Pons (tissue), 1 donor: ENCODE measurements at places on chromosomes 11 and 22.
A peak's percentile ranks its signal among the peaks of the same experiment; 100 is the strongest.

GRCh38 chr22:22748297-22748743 is 103.9 kb downstream of the GGTLC2 start:
- DNase-seq: peak; percentile 61

DNA sequence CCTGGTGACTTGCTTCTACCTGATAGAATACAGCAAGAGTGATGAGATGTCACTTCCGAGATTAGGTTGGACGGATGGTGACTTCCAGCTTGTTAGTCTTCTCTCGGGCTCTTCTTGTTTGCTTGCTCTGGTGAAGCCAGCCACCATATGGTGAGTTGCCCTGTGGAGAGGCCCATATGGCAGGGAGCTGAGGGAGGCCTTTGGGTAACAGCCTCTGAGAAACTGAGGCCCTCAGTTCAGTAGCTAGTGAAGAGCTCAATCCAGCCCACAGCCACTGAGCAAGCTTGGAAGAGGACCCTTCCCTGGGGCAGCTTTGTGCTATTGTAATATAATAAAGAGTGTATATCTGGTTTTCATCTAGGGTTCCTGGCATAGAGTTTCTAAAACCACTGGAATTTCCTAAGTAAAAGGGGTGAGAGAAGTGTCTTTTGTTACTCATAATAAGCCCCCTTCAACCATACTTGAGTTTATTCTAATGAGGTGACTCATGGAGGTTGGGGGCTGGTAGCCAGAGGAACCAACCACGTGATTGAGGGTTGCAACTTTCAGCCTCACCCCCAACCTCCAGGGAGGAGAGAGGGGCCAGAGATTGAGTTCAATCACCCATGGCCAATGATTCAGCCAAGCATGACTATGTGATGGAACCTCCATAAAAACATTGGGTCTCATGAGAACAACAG is 8.0 kb upstream of the TPCN2 start:
- DNase-seq: no peak

DNA sequence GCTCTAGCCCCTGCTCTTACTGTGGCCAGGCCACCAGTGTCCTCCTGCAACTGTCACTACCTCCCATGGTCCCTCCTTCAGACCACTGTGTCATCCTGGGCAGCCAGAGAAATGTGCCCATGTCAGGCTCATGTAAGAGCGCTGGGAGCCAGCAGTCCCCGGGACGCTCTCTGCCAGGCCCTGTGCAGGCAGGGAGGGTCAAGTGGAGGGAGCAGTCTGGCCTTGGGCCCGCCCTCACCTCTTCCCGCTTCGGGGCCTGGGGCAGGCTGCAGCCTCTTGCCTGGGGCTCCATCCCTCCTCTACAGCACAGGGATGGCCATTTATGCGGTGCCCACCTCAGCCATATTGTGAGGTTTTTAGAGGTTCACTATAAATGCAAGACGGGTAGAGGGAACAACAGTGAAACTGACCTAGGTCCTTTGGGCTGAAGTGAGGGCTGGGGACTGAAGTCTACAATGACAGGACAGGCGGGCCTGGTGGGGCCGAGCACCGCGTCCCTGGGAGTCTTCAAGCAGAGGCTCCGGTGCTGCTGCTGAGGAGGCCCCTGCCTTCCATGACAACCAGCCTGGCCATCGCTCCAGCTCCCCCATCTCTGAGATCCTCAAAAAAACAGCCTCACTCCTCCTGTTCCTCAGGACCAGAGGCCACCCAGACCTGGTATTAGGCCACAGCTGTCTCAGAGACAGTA is 54.9 kb upstream of the TTLL12 start:
- no peak for DNase-seq

GRCh38 chr11:36948460-36949127 is 350.6 kb upstream of the RAG2 start:
- DNase-seq: no peak

DNA sequence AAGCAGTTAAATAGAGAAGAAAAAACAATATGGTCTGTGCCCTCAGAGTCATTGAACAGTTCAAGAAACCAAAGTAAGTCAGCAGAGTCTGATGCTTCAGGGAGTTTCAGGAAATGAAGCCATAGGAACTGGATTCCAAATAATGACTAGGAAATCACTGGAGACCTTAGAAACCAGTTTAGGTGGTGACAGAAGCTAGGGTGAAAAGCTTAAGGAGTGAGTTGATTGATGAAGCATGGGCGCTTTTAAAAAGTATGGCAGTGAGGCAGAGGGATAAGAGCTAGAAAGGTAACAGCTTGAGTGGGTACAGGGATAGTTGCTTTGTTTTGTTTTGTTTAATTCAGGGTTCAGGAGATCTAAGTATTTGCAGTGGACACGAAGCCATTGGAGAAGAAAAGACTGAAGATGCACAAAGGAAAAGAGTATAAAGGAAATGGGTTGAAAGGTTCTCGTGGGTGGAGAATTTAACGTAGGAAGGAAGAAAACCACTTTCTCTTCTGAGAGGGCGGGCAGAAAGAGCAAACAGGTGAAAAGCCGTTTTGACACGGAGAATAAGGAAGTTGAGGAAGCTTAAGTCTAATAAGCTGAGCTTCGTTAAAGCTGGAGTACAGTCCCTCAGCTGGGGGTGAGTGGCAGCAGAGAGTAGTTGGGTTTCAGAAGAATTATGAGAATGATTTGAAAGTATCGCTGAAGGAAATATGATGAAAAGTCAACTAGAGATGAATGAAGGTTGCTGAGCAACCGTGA is 14.8 kb downstream of the SGSM3 start:
- no peak for DNase-seq

- DNase-seq: no peak
Observed at GRCh38 chr11:12125609-12126149, 15.3 kb downstream of the MICAL2 start.

GRCh38 chr11:106400949-106401570 is 323.6 kb downstream of the AASDHPPT start:
- DNase-seq: no peak

- DNase-seq: no peak
Observed at GRCh38 chr22:44200855-44201550, 20.3 kb downstream of the PARVG start.

DNA sequence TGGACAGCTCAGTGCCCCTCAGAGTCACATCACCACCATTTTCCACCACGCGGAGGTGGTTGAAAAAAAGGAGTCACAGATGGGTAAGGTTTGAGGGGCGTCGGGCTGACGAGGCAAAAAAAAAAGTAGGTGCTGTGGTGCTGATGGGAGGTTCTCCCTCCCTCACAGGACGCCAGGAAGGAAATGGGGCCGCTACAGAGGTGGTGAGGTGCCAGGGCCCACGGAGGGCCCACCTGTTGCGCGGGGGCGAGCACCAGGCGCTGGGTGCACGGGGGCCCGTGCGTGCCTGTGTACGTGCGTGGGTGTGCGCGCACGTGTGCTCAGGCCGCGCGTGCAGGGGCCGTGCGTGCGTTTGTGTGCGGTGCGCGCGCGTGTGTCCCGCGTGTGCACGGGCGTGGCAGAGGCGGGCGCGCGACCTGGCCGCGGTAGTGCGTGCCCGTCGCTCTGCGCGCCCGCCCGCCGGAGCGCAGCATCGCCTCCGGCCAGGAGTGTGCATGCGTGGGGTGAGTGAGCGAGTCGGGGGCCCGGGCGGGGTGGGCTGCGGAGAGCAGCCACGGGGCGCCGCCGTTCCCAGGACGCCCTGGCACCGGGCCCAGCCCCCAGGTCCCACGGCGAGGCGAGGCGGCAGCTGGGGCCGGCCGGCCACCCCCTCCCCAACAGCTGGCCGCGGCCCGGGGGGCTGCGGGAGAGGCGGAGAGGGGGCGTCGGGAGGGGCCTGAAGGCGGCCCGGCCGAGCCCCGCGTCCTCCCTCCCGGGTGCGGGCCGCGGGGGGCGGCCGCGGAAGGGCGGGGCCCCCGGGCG is 2.8 kb downstream of the PDGFB start:
- DNase-seq: no peak

DNA sequence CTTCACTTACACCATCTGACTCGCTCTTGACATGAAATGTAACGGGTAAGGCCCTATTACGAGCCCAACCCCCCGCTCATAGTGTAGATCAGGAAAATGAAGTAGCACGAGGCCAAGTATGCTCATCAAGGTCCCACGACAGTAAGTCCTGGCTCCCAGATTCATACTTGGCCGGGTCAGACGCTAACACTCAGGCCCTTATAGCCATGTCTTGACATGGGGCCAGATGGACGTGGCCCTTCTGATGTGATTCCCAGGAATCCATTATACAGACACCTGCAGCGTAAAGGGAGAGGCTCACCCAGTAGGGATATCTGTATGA is 175.1 kb downstream of the CEP164 start:
- DNase-seq: no peak

DNA sequence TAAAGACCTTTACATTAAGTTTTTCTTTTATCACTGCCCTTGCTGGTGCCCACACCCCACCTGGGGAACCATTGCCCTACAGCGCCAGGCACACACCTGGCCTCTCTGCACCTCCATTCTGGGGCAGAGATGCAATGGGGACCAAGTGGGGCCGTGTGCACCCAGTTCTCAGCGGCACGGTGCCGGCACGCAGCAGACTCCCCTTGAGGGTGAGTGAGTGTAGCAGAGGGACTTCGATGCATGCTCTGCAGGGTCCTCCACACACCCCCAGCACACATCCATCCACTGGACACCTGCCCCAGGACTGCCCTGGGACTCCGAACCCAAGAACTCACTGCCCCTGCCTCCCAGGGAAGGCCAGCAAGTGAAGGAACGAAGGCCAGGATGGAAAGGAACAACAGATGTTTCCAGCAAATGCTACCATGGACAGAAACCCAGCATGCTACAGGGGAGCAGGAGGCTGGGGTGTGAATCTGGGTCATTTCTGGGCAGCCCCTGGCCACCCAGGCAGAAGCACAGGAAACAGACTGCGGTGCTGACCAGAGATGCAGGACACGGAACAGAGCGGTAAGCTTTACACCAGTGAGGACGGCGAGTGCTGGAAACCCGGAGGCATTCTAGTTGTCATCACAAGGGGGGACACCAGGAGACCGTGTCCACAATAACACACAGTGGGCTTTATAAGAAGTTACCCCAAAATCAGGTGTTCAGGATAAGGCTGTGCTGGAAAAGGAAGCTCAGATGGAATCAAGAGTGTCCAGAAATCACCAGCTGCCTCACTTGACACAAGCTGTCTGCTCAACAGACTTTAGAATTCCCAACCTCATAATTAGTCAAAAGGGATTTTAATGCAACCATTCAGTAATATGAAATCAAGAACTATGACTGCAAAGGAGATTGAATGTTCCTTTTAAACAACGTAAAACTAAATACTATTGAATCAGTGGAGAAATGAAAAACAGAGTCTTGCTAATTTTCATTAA is 32.7 kb upstream of the MOB2 start:
- DNase-seq: no peak

GRCh38 chr22:17065433-17065832 is 19.4 kb upstream of the IL17RA start:
- no peak for DNase-seq

DNA sequence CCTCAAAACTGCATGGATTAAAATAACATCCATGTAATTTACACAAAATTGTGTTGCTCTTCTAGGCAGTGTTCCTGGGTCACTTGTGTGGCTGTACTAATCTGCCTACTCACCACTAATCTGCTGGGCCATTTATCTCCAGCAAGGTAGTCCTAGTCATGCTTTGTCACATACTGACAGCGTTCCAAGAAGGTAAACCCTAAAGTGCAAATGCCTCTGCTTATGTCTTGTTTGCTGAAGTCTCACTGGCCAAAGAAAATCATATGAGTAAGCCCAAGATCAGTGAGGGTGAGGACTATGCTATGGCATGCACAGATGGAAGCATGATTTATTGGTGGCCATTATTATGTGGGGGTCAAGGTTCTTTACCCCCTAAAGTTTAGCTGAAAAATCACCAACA is 630.2 kb upstream of the LUZP2 start:
- no peak for DNase-seq

GRCh38 chr11:46490666-46491065 is 99.1 kb upstream of the CHRM4 start:
- no peak for DNase-seq

- DNase-seq: no peak
Observed at GRCh38 chr11:79321263-79321662, 119.6 kb downstream of the TENM4 start.

DNA sequence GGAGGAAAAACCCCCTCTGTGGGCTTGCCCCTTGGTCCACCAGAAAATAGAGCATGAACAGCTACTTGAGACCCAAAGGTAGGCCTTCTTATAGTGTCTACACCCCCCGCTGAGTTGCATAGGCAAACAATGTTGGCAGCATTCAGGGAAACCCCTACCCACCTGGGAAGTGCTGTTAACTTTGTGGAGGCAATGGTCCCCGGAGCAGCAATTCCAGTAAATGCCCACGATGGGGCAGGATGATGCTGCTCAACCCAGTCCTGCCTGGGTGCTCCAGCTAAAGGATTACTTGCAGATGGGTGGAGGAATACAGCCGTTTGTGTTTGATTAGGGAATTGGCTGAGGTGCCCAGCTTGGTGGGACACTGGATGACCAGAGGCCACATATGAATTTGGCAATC is 381.3 kb upstream of the ANO5 start:
- DNase-seq: no peak

- DNase-seq: no peak
Observed at GRCh38 chr11:93564895-93565294, 21.7 kb upstream of the SMCO4 start.

GRCh38 chr22:45757068-45757467 is 85.4 kb downstream of the ATXN10 start:
- DNase-seq: peak; percentile 44

DNA sequence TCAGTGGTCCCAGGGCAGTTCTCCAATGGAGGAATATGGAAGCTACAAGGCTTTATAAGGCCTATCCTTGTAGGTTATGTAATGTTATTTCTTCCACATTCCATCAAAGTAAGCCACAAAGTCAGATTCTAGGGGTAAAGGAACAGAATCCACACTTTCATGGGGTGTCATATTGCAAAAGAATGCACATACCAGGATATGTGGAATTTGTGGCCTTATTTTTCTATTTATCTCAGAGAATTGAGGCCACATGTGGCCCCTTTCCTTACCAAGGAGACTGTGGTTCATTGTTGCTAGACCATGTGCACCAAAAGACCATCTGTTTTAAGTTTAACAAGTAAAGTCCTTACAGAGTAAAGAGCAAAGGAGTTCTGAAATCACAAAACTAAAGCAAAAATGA is 12.9 kb downstream of the LRRC4C start:
- DNase-seq: no peak

- no peak for DNase-seq
Observed at GRCh38 chr11:57801183-57801485, 39.5 kb downstream of the CTNND1 start.

DNA sequence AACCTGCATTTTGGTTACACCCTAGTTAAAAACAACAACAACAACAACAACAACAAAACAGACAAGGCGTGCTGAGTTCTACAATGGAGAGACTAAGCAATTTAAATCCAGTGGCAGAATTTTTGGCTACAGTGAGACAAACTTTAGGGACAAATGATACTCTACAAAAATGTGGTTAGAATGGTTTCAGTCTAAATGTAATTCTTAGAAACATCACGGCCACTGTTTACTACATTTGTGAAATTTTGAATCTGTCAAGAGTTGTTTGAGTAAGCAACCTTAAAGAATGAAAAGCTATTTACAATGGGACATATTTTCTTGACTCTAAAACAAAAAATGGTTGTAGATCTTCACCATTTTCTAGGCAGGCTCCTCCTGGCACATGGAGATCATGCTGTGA is 259.4 kb downstream of the SWAP70 start:
- DNase-seq: no peak
